ENCODE measurements at places on chromosomes 2 and 18.

DNA sequence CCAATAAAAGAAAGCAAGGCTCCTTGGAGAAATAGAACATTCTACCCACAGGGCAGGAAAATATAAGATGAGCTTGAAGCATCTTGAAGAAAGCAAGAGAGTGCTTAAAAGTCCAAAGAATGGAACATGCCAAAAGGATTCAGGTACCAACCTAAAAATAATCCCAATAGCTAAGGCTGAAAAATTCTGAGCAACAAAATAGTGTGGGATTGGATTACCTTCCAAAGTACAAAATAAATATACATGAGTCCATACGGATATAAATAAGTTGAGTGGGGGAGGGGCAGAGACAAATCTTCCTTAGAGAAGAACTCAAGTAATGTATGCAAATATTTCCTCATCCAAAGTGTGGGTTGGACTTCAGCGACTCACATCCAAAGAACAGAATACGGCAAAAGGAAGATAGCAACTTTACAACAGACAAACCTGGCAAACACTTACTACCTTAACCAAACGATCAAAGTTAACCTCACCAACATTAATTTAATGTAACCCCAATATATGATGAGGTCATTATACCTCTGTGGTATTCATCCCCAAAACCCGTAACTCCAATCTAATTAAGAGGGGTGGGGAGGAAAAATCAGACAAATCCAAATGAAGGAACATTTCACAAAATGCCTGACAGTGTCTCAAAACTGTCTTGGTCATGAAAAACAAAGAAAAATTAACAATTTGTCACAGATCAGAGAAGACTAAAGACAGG lies 26.9 kb downstream of the MEMO1 start:
- DNase-seq: no peak

DNA sequence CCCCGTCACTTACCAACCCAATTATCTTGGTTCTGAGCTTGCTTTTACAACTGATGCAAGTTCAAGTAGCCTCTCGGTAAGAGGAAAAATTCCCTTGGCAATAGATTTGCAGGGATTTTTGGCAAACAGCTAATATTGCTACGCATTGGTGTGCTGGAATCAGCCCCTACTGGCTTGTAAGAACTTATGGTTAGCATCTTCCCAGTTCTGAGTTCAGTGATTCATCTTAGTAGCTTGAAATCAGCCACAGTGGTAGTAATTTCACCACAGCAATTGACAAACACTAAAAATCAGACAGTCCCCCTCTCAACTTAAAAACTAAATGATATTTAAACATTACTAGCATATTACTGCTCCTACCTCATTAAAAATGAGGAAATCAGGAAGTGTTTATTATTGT lies 5.9 kb upstream of the RAX start:
- no peak for DNase-seq

GRCh38 chr18:7822435-7823331 lies 255.6 kb downstream of the PTPRM start:
- no peak for DNase-seq

DNA sequence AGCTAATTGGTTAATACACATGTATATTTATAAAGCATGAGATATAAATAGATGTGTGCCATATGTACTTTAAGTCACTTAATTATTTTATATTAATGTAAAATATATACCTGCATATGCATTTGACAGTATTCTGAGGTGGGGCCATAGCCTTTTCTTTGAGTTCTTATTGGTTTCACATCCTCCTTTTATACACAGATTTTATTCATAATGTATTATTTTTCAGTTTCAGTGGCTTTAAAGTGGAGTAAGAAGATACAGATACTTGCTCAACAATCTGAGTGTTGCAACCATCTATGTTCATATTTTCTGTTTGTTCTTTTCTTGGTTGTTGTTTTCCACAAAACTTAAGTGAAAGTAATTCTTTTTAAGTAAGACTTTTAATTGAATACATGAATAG lies 436.5 kb downstream of the RND3 start:
- no peak for DNase-seq

All from upper lobe of left lung (tissue), 6 donors.